LoVo (cell line): ENCODE measurements at places on chromosomes 6 and 20.
A peak's percentile ranks its signal among the peaks of the same experiment; 100 is the strongest.

DNA sequence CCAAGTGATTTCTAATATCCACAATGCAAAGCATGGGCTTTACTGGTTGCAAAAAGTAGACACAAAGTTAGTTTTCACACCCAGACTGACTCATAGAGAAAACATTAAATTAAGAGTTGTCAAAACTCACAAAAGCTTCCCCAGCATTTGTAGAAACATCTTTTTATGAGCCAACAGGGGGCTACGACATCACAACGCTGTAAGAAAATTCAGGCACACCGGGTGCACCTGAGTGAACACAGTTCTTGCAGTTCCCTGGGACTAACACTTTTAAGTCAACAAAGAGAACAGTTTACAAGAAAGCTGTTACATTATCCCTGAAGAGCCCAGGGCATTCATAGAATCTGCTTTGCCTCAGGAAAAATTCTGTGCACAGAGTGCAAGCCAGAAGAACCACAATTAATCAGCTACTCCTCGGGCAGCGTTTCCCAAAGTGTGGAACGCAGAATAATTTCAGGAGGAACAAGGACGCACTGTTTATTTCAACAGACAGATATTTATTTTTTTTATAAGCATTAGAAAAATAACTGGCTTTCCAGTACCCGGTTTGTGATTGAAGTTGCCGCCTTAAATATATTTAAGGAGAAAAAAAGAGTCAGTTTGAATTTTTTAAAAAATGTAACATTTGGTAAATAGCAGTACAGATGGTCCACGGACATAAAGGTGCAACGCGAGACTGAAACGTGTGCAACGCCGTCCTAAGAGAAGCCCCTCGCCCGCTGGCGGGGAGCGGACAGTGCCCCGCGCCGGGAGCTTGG lies 1.2 kb downstream of the NCOA5 start:
- peak; percentile 9 for DNase-seq

DNA sequence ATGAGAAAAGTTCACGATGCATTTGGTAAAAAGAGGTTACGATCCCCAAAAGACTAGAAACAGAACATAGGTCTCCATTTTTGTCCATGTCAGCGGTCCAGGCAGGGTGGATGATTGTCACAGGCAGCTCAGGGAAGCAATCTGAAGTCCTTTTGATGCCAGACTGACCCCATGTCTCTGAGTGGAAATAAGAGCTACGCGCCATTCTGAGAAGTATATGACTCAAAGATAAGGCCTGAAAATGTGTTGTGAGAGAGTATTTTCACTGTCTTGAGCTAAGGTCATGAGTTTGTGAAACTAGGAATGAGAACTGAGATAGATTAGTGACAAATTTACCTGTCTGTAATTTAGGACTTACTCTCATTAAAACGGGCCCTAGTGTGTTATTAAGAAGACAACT lies 69.5 kb downstream of the LYRM4 start:
- DNase-seq: no peak

GRCh38 chr6:16180696-16181438 lies 52.0 kb downstream of the MYLIP start:
- no peak for DNase-seq

DNA sequence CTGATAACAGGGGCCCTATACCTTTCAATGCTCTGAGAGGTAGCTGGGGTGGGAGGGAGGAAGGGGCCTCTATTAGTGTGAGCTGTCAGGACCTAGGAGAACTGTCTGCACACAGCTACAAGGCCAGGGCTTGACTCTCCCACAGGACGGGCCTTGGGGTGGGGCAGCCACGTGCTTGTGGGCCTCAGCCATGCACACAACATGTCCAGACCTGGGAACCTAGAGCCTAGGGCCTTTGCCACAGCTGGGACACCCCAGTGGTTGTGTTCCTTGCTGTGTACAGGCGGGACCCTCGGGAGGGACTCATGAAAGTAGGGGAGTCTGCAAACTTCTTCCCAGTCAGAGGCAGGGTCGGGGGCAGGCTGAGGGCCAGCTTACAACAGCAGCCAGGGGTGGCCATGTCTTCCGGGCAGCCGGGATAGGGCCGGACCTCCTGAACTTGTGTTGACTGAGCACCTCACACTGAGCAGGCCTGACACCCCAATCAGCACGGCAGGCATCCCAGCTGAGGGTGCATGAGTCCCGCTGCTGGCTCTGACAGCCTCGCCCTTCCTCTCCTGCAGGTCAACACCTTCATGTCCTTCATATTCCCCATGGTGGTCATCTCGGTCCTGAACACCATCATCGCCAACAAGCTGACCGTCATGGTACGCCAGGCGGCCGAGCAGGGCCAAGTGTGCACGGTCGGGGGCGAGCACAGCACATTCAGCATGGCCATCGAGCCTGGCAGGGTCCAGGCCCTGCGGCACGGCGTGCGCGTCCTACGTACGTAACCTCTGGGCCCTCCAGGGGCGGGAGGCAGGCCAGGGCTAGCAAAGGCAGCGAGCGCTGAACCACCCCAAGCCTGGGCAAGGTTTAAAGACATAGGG lies 41.9 kb upstream of the MRGBP start:
- no peak for DNase-seq

- DNase-seq: no peak
Measured at GRCh38 chr20:18916886-18917750, 103.5 kb downstream of the SCP2D1 start.

- DNase-seq: no peak
Measured at GRCh38 chr6:69825904-69826303, 29.1 kb upstream of the LMBRD1 start.

- DNase-seq: no peak
Measured at GRCh38 chr6:85802162-85802561, 159.5 kb upstream of the SYNCRIP start.

GRCh38 chr20:21681922-21682318 lies 23.5 kb upstream of the PAX1 start:
- no peak for DNase-seq

DNA sequence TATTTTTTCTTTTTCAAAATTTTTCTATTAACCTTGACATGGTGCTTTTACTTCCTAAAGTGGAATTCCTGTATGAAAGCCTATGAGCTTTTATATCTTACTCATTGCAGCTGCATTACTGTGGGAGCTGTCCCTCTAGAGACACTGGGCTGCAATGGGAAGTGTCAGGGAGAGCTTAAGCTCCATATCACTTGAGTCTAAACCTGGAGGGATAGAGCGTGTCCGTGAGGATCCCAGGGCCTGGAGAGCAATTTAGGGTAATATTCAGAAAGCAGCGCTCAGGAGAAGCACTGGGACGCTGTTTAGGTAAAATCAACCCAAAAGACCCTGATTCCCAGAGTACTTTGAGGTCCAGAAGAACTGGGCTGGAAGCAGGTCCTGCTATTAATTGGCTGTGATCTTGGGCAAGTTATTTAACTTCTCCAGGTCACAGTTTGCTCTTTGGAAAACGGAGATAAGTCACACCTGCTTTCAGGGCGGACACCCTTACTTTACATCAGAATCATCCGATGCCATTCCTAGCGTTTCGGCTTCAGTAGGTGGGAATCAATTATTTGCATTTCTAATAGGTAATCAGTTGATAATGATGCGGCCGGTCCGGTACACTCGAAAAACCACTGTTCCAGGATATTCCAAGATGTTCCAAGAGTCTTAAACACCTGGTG lies 628 bp upstream of the ERGIC3 start:
- no peak for DNase-seq

GRCh38 chr20:33370291-33370690 lies 31.0 kb downstream of the CDK5RAP1 start:
- DNase-seq: no peak

DNA sequence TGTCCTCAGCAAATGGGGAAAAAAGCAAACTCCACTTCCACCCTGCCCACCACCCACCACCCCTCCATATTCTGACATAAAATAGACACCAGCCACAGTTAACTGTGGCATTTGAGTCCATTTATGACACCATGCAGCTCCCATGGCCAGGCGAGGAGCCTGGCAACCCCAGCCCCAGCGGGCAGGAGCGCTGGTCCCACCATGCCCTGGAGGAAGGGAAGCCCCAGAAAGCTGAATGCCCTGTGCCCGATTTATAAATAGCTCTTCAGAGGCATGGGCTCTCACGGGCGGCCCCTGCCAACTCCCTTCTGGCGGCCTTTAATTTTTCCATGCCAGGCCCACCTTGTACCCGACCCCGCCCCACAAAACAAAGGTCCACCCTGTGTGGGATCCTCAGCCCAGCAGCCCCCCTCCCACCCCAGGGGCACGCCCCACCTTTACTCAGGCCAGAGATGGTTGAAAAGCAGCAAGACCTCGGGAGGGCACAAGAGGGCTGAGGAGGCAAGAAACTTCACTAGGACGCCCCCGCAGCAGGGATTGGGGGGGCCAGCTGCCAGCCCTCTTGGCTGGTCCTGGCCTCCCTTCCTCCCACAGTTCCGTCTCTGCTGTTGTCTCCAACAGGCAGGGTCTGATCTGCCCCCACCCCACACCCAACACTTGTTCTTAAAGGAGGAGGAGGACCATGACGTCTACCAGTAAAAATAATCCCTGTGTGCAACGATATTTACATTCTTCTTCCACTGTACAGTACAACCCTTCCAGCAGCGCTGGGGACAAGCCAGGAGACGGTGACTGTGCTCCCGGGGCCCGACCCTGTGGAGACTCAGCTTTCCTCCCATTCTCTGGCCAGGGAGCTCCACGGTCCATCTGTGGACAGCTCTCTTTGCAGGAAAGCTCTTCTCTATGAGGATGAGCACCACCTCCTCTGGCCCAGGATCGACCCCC lies 115.6 kb upstream of the CDYL start:
- no peak for DNase-seq

GRCh38 chr6:155116571-155116910 lies 121.4 kb downstream of the TIAM2 start:
- no peak for DNase-seq

DNA sequence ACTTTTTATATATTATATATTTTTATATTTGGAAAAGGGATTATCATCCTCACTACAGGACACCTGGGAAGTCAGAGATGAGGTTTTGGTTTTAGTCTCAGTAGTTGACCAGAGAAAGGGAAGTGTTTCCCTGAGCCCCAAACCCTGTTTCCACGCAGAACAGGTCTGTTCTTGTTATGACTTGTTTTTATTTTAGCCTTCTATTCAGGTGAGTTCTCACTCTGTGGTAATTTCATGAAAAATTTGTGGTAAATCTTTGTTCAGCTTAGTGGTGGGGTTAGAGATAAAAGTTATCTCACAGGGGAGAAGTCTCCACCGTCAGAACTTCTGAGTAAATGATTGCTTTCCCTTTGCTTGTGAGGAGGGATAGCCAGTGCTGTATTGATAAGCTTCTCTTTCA lies 224.9 kb downstream of the FARS2 start:
- DNase-seq: no peak

DNA sequence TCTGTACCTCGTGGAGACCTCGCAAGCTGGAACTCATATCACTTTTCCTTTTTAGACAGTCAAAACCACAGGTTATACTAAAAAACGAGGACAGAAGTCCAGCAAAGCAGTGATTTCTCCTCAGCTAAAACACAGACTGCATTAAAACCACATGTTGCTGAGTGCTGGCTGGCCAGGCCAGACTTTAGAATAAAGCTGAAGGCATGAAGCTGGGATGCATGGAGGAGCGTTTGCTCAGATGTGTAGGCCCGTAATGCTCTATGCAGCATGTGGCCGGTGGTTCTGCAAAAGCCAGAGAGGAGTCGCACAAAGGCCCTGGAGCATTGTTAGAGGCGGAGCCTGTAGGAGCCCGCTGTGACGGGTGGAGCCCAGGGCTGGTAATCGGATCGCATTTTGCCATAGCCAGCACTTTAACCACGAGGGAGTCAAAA lies 83.6 kb downstream of the SMOC2 start:
- no peak for DNase-seq

- DNase-seq: no peak
Measured at GRCh38 chr20:2283706-2284423, 11.9 kb upstream of the TGM3 start.

DNA sequence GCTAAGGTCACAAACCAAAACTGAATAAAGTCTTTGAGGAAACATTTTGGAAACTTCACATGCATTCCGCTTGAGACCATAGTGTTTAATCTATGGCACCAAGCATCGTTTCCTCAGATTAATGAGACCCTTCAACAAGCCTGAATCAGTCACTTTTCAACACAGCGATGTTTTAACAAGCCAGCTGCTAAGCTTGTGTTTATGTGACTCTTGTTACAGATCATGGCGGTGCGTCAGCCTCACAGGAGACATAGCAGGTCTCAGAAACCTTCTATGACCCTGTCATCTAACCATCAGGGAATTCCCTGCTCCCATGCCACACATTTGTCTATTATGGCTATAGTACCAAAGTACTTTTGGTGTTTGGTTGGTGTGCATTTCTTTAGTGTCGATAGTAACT lies 57.2 kb downstream of the MTFR2 start:
- no peak for DNase-seq

DNA sequence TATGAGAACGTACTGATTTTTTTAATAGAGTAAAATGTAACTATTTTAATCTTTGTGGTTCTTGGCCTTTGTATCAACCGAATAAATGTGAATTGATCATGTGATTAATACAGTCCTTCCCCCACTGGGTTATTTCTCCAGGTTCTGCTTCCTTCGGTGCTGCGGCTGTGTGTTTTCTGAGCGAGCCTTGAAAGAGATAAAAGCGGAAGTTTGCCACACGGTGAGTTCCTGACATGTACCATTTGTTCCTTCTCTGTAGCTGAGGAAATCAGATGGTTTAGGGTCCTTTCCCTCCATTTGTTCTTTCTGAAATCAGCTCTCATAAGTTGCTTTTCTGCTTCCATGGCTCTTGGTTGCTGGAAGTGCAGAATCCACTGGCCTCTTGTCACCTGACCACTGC lies 15.5 kb downstream of the RTF2 start:
- no peak for DNase-seq

- no peak for DNase-seq
Measured at GRCh38 chr6:150633486-150633834, 33.8 kb downstream of the PLEKHG1 start.

DNA sequence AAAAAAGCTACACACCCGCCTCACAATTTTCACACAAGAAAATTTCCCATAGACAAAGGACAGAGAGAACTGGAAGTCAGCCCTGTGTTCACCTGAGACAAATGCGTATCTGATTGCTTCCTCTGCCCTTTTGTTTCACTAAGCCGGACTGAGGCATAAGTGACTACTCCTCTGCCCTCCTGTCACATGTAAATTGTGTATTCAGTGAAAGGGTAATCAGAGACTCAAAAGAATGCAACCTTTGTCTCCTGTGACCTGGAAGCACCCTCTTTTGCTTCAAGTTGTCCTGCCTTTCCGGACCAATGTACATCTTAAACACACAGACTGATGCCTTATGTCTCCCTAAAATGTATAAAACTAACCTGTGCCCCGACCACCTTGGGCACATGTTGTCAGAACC lies 483.8 kb upstream of the EYS start:
- no peak for DNase-seq

DNA sequence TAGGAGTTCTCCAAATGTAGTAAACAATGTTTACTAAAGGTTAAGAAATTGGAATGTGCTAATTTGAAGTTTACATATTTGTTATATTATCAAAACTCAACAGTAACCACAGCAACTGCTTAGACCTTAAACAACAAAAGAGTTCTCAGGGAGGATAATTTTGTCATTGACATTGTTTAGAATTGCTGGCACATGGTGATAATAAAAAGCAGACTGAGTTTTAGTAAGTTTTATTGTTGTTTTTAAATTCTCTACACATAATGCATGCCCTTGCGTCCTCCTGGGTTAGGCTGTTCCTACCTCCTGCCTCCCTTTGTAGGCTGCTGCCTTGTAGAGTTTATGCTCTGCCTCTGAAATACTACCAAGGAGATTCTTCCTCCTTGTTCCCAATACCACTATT lies 28.7 kb downstream of the LAMA4 start:
- no peak for DNase-seq
